ENCODE measurements at places on chromosomes 7 and 10. TPM values are rescaled to one million over a fixed set of nuclear protein-coding genes. Genes with fewer than 3 reads are reported as not detected.

Gene SUN3
- not detected for polyA plus RNA-seq

DNA sequence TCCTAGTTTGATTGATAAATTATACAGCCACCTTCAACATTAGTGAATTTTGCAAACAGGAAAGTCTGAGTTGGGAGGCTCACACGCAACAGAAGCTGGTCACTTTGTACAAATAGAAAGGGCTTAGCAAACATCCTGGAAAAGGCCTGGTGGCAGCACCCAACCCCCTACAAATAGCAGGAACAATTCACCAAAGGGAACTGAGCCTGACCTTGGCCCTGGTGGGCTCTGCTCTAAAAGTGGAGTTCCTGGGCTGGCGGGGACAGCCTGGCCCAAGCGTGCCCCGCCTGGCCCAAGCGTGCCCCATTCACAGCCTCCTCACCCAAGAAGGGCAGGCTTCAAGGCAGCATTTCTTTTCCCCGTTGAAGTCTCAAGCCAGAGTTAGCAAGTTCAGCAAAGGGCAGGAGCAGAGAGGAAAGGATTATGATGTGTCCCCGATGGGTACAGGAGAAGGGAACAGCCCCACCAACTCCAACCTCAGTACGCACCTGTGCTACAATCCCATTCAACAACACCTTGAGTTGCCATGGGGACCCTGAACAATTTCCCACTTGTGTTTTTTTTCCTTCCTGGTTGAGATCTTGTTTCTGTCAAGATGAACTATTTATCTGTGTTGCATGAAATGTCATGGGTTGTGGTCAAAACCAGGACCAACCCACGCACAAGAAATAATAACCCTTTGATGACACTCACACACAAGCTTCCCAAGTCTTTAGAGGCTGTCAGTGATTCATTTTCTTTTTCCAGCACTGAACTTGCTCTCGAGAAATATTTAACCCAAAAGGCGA, 43.4 kb downstream of the RGS10 start:
- no peak for DNase-seq

DNA sequence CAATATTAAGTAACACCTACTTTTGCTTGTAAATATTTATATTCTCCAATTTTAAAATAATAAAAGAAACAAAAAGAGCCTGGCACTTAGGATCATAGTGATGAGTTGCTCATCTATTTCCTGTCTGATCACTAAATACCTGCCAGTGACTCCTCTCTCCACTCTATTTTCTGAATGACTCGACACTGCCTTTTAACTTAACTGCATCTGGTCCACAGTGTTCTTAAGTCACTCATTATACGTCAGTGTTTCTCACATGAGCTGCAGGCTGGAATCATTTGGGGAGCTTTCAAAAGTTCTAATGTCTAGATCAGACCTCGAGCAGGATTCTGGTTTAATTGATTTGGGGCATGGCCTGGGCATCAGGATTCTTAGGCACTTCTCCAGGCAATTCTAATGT, 78.0 kb upstream of the AGBL3 start:
- no peak for DNase-seq

Gene ENKUR
- 0.73 TPM for polyA plus RNA-seq

Gene NKX1-2
- not detected for polyA plus RNA-seq

Gene ADRA2A
- 1.2 TPM for polyA plus RNA-seq

DNA sequence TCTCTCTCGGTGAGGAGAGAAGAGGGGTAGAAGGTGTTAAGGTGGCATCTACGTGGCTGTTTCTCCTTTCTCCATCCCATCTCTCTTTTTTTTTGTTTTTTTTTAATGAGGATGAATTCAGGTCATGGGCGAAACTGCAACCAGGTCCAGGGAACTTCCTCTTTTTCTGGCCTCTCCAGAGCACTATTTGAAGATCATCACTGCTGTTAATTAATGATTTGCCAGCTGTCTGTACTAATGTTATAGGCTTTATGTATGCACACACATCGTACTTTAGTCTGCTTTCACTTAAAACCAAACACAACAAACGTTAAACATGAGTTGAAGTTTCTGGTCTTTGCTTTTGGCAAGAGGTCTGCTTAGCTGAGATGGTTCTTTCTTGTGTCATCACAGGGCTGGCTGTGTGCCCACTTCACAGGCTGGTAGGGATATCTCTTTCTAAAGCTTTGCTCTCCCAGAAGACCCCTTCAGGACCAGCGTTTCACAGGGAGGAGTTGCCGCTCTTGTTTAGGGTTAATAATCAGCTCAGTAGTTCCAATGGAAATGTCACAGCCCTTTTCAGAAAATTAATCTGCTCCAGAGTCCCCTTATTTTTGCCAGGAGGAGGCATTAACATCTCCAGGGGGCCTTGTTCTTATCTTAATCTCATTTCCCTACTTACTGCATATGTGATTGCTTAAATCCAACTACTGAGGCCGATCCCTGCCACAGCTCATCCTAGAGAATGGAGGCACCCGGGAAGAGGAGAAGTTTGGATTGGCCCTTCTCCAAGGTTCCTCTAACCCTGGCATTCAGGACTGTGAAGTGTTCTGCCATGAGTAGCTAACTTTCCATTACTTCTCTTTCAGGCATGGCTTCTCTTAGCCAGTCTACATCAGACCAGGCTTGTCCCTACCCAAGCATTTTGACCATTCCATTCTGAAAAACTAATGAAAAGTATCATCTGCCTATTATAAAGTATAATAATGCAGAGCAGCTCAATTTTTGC, 273.9 kb upstream of the NFE2L3 start:
- no peak for DNase-seq

- no peak for DNase-seq
These were observed 40.1 kb upstream of the ITGB8 start for GRCh38 chr7:20290505-20291111.

DNA sequence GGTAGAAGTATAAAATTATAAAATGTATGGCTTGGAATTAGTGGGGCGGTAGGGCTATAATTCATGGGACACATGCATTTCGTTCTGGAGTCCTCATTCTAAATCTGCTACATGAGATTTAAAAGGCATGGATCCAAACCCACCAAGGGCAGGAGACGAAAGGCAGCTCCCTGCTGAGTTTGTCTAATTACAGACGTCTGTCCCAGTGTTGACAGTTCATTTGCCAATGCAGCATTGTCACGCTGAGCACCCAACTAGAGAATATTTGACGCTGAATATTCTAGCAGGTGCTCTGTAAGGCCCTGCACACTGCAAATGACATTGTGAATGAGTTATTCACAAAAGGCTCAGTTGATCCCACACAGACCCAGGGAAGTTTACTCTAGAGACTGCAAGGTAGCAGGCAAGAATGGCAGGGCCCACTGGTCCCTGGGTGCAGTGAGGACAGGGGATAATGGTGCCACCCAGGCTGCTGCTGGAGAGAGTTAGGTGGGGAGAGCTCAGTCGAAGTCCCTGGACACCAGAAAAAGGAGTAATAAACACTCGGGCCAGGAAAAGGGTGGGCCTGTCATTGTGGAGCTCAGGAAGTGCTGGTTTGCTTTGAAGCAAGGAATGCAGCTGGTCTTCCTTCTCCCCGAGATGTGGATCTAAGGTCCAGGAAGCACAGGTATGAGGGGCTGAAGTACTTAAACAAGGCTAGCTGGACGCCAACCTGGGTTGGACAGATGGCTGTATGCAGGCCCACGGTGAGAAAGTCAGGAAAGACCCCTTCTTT, 75.0 kb upstream of the JCAD start:
- no peak for DNase-seq

GRCh38 chr10:12348870-12349628, at the start of gene CAMK1D:
TSS of gene CAMK1D (plus strand) at chr10:12349547.
- peak; percentile 87 for DNase-seq

DNA sequence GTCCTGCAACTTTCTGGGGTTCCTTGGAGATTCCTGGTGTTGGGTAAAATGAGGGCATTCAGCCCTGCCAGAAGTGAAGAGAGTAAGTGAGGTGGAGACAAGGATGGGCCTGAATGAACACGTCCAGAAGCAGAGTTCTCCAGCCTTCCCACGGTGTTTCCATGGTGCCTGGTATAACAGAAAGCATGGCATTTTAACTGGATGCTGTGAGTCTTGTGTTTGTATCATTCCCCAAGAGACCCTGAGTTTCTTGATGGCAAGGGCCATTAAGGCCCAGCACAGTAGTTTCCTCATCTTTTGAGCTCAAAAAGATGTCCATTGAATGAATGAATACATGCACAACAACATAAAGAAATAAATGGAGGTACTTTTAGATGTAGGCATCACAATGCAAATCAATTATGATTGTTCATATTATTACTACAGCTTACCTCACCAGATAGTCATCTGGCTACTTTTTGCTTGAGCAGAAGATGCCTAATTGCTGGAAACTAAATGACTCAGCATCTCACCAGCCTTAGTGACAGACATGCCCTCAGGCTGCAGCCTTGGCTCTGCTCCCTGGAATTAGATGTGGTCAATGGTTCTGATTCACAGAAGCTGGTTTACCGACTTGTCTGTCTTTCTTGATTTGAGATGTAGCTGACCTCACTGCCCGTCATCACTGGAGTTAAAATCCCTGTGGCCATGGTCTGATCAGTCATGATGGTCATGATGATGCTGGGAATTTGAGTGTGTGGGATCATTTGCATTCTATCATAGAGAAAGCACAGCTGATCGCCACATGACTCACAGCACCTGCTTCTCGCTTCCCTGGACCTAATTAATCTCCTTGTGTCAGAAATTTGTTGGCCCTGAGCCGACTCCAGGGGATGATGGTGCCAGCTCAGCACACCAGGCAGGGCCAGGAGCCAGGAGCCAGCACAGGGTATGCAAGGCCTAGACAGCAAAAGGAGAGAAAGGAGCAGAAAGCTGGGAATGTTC, 83.9 kb downstream of the CXCL12 start:
- DNase-seq = no peak

DNA sequence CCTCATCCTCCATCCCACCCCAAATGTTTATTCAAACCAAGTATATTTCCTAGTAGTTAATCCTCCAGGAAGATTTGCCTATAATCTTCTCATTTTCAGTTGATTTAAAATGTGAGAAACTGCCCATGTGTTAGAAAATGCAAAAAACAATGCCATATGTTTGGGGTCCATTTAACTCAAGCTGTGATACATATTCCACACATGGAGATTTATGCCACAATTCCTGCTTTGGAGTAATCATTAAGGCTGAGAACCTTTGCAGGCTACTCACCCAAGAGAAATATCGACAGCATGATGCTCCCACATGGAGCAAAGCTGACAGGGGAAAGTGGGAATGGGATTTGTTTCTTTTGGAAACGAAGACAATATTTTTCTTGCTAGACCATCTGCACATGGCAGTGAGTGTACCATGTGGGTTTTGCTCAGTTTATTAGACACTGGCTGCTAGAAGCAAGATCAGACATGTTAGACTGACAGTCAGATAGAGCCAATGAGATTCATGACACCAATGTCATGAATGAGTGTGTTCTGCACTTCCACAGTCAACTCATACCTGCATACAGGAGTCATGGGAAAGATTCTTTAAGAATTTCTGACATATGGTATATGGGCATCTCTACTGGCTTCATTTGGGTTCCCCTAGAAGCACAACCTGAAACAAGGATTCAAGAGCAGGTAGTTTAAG, 3.4 kb upstream of the GRM8 start:
- DNase-seq = no peak

DNA sequence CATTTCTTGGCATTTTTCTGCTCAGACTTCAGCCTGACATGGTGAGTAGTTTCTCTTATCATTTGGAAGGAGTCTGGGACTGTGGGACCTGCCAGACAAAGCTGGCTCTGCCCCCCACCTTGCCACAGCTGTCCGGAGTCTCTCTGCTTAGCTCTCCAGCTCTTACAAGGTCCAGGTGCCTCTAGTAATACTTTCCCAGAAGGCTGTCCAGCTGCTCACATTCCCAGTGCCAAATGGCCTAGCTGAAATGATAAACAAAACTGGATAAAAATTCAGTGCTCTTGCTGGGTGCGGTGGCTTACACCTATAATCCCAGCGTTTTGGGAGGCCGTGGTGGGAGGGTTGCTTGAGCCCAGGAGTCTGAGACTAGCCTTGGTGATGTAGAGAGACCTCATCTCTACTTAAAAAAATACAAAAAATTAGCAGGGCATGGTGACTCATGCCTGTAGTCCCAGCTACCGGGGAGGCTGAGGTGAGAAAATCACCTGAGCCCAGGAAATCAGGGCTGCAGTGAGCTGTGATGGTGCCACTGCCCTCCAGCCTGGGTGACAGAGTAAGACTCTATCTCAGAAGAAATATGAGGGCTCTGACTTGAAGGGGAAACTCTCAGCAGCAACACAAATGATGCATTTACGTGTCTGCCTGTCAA, 86.8 kb downstream of the C10orf90 start:
- no peak for DNase-seq

DNA sequence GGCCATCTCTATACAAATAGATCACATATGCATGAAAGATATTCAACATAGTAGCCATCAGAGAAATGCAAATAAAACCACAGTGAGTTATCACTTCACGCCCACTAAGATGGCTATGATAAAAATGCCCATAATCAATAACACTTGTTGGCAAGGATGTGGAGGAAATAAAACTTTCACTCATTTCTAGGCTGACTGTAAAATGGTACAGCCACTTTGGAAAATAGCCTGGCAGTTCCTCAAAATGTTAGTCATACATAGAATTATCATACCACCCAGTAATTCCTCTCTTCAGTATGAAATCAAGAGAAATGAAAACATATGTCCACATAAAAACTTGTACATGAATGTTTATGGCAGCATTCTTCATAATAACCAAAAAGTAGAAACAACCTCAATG, 324.9 kb downstream of the LRRTM3 start:
- DNase-seq = no peak

DNA sequence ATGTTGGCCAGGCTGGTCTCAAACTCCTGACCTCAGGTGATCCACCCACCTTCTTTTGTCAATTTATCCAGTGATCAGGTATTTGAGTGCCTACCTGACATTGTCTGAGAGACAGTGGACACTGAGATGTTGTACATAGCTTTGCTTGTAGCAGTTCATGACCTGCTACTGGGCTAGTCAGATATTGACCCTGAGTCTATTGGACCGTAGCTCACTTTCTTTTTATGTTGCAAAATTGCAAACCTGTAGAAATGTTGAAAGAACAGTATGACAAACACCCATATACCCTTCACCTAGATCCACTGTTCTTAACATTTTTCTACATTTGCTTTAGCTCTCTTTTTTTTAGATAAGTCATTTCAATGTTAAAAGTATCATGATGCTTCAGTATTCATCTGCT, 410.4 kb upstream of the GALNT17 start:
- no peak for DNase-seq

DNA sequence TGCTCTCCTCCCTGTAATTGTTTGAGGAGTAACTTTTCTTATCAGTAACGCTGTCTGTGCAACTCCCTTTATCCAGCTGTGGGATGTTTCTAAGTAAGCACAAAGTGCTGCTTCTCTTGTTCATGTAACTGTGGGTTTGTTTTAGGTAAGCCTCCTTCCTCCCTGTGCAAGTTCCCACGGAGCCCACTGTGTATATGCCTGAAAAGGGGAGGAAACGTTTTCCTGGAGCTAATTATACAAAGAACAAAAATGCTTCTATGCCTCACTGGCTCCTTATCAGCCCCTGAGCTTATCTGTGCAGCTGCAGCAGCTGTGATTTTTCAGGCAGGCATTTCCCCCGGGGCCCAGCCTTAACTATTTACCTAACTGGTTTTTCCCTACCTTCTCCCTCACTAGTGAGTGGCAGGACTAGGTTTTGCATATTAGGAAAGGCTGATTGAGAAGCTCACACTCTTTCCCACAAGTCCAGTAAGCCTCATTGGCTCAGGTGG, 593.4 kb upstream of the GHITM start:
- peak; percentile 46 for DNase-seq

GRCh38 chr10:86287110-86287793, 79.3 kb downstream of the GRID1 start:
- DNase-seq = no peak

GRCh38 chr7:23109470-23109869, 3.9 kb downstream of the KLHL7 start:
- DNase-seq = no peak

Gene FAM180A
- polyA plus RNA-seq = 2.2 TPM

Gene CYP3A7
- 0.69 TPM for polyA plus RNA-seq

All from kidney (tissue), 22 donors.